ENCODE measurements at places on chromosomes 5 and 9. TPM values are rescaled to one million over a fixed set of nuclear protein-coding genes. Genes with fewer than 3 reads are reported as not detected.

GRCh38 chr9:3478549-3478953 is 47.2 kb downstream of the RFX3 start:
- H3K27me3 ChIP-seq: no peaks in the 10 kb centered on the region
- H3K4me1 ChIP-seq: peaks cover 37% of the 10 kb centered on the region
- peak overlapping the region; percentile 58 for H3K27ac ChIP-seq
- H3K36me3 ChIP-seq: no peaks in the 10 kb centered on the region
- DNase-seq: peak; percentile 18
- no peak overlapping the region for H3K4me3 ChIP-seq

DNA sequence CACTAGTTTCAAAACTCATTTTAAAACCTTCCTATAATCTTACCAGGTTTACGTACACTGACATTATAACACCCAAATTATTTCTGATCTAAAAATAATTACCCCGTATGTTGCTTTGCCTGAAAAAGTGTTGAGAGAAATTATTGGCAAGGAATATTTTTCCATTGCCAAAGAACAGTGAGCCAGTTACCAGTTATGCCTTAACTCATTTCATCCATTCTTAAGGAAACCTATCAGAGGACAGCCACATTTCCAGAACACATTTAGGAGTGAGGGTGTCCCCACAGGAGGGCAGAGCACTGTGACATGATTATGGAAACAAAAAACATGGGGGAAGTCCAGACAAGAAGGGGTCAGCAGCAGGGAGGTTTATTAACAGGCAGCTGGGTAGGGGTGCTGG is 52.2 kb downstream of the GABBR2 start:
- no peaks in the 10 kb centered on the region for H3K36me3 ChIP-seq
- no peak overlapping the region for H3K27ac ChIP-seq
- no peaks in the 10 kb centered on the region for H3K4me1 ChIP-seq
- no peaks in the 10 kb centered on the region for H3K27me3 ChIP-seq

SPINK7 gene
- total RNA-seq: not detected

- H3K36me3 ChIP-seq: no peaks in the 10 kb centered on the region
- H3K4me1 ChIP-seq: no peaks in the 10 kb centered on the region
- no peak overlapping the region for H3K27ac ChIP-seq
- DNase-seq: no peak
- H3K27me3 ChIP-seq: no peaks in the 10 kb centered on the region
Measured at GRCh38 chr5:73265641-73266040, 92.6 kb downstream of the TMEM174 start.

DNA sequence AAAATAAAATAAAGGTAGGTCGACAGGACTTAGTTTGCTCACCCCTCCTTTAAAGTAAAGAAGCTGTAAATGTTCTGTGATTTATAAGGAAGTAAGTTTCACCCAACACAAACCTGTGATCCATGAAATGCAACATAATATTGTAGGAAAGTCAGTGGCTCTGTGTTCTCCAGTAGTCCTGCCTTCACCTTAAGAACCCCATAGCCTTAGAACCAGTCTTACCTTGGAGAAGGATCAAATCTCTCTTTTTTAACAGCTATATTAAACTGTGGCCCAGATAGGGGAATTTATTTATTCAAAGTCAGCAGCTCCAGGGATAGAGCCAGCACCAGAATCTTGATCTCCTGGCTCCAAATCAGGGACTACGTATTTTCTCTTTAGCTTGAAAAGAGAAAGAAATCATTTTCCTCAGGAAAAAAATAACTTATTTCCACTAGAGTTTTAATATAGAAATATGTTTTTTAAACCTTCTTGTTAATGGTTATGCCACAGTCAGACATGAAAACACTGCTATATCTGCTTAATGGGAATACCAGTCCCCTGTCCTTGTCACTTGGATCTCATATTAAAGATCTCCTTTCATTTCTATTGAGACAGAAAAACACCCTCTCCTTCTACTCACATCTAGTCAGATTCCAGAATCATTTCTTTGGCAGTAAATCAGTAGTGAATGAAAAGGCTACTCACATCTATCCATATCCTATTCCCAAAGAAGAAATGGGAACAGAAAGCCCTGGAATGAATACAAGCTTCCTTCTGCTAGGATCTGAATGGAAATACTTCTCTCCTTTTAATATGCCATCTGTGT is 269.2 kb upstream of the TNC start:
- H3K4me1 ChIP-seq: no peaks in the 10 kb centered on the region
- H3K27ac ChIP-seq: no peak overlapping the region
- H3K4me3 ChIP-seq: no peak overlapping the region
- no peaks in the 10 kb centered on the region for H3K36me3 ChIP-seq
- DNase-seq: no peak
